ENCODE measurements at places on chromosomes 6 and 20.
A peak's percentile ranks its signal among the peaks of the same experiment; 100 is the strongest.

DNA sequence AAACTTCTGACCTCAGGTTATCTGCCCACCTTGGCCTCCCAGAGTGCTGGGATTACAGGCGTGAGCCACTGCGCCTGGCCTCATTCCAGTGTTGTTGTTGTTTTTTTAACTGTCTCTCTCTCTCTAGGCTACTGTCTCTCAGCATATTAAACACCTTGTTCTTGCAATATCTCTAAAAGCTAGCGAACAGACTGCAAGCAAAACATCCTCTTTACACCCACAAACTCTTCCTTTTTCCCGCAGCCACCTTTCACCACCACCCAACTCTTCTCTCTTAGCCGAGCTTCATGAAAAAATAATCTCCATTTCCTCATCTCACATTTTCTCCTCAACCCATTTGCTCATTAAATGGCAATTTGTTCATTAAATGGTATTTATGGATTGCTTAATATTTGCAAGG is 45.5 kb downstream of the SGK1 start:
- no peak for DNase-seq

DNA sequence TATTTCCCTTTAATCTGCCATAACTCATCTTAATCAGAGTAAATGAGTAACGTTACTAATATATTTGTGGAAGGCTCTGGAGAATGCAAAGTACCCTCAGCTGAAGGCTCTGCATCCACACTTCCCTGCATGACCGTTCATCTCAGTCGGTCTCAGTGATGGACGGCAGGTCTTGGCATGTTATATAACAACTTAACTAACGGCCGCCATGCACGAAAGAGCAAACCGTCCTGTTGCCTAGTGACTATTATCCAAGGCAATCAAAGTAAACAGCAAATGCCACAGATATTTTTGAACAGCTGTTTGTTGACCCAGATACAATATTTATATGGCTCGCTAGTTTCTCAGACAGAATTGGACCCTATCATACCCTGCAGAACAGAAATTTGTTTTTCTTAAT is 194.9 kb upstream of the SMLR1 start:
- DNase-seq = no peak

DNA sequence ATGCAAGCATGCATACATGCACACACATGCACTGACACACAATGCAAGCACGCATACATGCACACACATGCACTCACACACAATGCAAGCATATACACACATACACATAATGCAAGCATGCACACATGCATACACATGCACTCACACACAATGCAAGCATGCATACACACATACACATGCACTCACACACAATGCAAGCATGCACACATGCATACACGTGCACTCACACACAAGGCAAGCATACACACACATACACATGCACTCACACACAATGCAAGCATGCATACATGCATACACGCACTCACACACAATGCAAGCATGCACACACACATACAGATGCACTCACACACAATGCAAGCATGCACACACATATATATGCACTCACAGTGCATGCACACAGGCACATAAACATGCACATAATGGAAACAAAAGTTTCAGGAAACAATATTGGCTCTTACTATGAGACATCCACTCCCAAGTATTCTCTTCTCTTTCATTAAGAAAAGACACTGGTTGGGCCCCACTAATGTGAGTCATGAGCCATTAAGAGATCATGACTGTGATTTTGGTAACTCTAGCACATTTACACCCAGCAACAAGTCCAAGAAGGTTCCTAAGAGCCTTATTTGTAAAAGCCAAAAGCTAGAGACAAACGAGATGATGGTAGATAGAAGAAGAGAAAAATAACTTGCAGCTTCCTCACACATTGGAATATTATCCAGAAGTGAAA is 22.2 kb downstream of the APCDD1L start:
- DNase-seq = no peak

DNA sequence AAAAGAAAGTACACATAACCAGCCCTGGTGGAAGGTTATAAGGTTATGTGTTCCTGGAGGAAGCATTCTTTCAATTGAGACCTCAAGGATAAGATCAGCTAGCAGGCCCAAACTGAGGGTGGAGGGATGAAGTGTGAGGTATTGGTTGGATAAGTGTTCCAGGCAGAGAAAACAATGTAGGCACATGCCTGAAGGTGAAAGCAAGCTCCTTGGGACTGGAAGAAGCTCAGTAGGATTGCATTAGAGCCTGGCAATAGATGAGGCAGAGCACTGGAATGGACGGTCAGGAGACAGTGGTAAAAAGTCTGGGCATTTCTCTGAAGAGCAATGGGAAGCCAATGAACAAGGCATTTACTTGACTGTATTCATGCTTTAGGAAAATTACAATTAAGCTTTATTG is 89.9 kb upstream of the SHLD1 start:
- DNase-seq = no peak

GRCh38 chr20:44056010-44056698 is 130.8 kb downstream of the JPH2 start:
- peak; percentile 14 for DNase-seq

- no peak for DNase-seq
Measured at GRCh38 chr6:157487110-157487773, 106.3 kb downstream of the ZDHHC14 start.

- no peak for DNase-seq
Measured at GRCh38 chr20:9496155-9496554, 18.2 kb upstream of the LAMP5 start.

DNA sequence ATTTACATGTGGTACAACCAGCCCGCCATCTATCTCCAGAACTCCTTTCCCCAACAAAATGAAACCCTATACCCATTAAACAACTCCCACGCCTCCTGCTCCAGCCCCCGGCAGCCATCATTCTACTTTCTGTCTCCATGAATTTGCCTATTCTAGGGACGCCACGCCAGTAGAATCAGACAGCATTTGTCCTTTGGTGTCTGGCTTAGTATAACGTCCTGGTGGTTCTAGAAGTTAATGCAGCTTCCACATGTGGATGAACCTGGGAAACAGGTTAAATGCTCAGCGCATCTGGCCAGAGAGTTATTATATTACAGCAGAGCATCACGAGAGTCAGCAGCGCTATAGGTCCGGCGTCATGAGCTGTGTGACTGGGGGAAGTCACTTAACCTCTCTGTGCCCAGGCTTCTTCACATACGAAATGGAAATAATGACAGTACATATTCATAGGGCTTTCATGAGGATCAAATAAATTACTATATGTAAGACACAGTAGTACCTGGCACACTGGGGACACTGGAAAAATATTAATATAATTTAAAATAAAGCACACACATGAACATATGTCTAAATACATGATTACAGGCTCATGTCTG is 178.7 kb upstream of the TAB2 start:
- no peak for DNase-seq

GRCh38 chr20:37385659-37386504 is 39.9 kb downstream of the SRC start:
- no peak for DNase-seq

- no peak for DNase-seq
Measured at GRCh38 chr6:144665932-144666450, 380.9 kb downstream of the UTRN start.

DNA sequence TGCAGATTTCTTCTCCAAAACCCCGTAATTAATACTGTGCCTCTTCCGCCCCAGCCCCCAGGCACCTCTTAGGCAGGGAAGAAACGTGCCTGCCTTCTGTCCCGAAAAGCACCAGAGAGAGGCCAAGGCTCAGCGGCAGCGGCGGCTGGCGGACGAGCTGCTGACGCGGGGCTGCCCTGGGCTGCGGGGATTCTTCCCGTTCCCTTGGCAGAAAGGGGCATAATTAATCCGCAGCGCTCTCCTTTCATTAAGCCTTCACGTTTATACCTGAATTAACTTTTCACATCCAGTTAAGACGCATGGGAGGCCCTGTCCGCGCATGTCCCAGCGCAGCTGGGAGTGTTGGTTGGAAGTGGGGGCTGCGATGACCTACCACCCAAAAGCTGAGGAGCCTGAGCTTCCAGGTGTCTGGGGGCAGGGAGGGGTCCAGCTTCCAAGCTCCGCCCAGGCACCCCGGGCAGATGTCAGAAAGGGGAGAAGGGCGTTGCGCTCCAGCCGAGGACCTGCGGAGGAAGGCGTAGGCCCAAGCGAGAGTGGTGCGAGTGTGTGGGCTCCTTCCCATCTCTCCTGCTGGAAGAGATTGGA is 167.4 kb upstream of the LRFN2 start:
- no peak for DNase-seq
